ENCODE measurements at places on chromosomes 7 and 10.

DNA sequence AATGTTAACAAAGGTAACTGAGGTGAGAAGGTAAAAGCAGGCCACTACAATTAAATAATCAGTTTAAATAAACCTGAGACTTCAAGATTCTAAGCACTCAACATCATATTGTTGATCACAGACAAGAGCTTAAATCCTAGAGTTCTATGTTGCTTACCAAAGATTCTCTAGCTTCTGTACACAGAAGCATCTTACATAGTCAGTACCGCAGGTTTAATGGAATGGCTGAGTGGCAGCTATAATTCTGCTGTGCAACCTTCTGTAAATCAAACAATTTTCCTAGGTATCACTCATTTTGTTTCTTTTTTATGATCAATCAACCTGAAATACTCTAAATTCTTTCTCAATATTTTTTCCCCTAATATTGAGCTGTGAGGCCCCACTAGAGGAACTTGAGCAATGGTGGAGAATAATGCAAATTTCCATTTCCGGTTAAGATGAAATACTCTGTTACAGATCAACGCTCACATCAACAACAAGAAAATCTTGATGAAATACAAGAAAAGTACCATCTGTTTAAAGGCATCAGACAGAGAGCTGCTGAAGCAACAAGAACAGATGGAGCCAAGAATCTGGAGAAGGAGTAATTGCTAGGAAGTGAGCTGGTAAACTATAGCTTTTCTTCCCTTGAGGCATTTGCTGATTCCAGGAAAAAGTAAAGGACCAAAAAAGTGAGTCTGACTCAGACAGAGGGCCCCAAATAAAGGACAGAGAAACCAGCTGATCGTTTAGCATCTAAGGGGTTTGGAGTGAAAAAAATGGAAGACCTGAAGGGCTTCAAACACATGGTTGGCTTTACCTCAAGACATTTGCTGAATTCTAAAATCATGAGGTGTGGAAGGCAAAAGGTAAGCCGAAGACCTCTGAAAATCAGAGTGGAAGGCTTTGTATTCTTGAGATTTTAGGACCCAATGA is 22.6 kb downstream of the PNPLA8 start:
- peak; percentile 35 for DNase-seq

GRCh38 chr7:122442929-122443328 is 138.4 kb upstream of the FEZF1 start:
- no peak for DNase-seq

DNA sequence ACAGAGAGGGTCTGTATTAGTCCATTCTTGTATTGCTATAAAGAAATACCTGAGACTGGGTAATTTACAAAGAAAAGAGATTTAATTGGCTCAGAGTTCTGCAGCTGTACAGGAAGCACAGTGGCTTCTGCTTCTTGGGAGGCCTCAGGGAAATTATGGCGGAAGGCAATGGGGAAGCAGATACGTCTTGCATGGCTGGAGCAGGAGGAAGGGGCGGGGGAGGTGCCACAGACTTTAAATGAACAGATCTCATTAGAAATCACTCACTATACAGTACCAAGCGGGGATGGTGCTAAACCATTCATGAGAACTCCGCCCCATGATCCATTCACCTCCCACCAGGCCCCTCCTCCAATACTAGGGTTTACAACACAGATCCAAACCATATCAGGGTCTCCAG is 3.7 kb upstream of the CALU start:
- no peak for DNase-seq

- DNase-seq, result peak; percentile 20
Measured at GRCh38 chr10:90912174-90912573, 8.7 kb downstream of the ANKRD1 start.

DNA sequence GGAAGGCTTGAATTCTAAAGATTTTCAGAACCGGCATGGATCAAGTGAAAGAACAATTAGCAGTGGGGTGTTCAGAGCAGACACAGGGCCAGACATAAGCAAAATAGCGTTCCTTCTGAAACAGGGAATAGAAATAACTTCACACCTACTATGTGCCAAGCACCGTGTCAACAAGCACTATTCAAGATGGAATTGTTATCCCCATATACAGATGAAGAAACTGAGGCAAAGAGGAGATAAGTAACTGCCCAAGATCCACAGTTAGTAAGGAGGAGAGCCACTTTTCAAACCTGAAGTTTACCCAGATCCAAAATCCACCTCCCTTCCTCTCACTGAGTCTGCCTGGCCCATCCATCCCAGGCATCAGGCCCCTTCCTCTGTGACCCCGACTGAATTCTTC is 73.6 kb upstream of the PIK3CG start:
- no peak for DNase-seq

DNA sequence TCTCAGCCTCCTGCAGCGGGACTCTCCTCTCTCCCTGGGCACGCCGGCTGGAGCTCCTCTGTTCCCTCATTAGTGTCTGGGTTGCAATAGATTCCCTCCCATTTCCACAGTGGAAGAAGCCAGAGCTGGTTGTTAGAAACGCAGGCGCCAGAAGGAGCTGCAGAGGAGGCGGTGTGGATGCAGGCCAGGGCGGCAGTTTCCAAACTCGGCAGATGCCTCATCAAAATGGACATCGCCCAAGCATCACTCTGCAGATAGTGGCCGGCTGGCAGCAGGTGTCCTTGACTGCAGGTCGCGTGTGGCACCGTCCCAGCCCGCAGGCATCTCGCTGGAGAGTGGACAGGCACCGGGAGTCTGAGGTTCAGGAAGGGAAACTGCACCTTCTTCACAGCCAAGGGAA is 201.8 kb downstream of the TCERG1L start:
- DNase-seq, result no peak

DNA sequence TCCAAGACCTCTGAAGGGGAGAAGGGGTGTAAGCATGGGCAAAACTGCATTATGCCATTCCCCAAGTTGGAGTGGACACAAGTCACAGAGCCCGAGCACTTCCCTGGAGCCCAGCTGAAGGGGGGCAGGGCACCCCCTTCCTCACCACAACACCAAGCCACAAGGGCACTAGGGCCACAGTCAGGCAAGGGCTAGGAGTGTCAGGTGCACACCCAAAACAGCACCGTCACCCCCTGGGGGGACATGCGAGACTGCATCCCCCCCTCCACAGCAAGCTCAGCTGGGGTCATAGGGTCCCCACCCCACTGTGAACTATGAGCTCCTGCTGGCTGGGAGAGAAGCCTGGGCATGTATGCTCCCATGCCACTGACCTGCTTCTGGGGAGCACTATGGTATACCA is 143.9 kb downstream of the GRID1 start:
- no peak for DNase-seq

DNA sequence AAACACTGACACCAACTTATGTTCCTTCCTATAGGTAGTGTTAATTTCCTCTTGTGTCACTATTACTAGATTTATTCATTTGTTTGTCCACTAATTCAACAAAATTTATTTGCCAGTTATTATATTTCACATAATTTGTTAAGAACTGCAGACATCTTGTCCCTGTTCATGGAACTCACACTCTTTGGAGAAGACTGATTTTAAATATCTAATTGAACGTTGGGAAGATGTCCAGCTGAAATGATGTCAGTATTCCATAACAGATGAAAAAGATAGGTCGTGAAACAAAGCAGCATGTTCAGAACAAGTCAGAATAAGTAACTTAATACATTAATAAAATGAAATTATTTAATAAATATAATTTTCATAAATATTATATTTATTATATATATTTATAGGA is 873.1 kb upstream of the PHF14 start:
- no peak for DNase-seq

- DNase-seq, result peak; percentile 98
Measured at GRCh38 chr7:106623853-106624252, 37.1 kb downstream of the CCDC71L start.

- peak; percentile 12 for DNase-seq
Measured at GRCh38 chr10:34830217-34830822, 15.2 kb upstream of the PARD3 start.

Data from EH (cell line).